Stimulated activated CD4-positive, alpha-beta T cell treated with anti-CD3 and anti-CD28 coated beads, Interleukin-4, amount 100 ng/mL, for 48 hours (primary cell): ENCODE measurements at places on chromosomes 2 and 18.

DNA sequence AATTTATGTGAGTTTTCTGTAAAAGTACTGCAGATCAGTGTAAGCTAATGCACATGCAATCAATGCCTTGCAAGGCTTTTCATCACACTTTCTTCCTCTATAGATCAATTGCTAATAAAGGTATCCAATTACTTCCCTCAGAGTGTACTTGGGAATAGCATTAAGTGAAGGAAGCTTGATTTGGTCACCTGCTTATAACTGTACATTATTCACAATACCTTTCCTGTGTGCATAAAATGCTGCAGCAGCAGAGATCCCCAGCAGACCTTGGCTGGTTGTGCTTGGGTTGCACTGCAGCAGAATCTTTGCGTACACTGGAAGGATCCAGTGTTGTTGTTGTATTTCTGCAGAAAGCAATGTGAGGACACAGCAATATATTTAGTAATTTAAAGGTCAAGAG is 18.5 kb upstream of the SCN9A start:
- no peak for DNase-seq

GRCh38 chr2:86621280-86621943 is 2.3 kb downstream of the RNF103 start:
- DNase-seq = no peak

- DNase-seq = no peak
Measured at GRCh38 chr18:35282353-35282752, 7.7 kb downstream of the ZSCAN30 start.

DNA sequence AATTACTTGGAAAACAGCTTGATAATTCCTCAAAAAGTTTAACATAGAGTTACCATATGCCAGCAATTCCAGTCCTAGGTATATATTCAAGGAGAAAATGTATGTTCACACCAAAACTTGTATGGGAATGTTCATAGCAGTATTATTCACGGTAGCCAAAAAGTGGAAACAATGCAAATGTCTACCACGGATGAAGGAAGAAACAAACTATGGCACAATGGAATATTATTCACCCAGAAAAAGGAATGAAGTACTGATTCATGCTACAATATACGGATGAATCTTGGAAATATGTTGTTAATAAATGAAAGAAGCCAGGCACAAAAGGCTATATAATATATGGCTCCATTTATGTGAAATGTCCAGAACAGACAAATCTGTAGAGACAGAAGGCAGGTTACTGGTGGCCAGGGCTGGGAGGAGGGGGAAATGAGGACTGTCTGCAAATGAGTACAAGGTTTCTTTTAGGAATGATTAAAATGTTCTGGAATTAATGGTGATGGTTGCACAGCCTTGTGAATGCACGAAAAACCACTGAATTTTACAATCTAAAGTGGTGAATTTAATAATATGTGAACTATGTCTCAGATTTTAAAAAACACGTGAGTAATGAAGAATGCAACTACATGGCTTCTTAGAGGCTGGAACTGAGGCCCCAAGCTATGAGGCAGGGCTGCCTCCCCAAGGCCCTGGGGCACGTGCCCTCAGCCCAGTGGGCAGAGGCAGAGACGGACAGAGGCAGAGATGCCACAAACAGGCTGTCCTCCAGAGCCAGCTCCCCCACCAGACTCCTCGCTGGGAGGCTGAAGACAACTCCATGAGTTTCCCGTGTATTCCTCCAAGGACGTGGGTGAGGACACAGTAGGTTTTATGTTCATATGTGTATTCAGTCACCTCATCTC is 5.0 kb downstream of the LIMS2 start:
- DNase-seq = no peak

DNA sequence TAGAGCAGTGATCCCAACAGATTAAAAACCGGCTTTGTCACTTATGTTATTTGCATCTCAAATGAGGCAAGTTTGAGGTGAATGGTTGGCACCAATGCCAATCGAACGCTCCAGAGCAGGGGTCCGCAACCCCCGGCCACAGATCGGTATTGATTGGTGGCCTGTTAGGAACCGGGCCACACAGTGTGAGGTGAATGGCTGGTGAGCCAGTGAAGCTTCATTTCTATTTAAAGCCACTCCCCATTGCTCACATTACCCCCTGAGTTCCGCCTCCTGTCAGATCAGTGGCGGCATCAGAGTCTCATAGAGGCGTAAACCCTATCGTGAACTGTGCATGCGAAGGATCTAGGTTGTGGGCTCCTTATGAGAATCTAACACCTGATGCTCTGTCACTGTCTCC is 132.0 kb downstream of the TMEM182 start:
- no peak for DNase-seq
